ENCODE measurements at places on chromosomes 5 and 9.
A peak's percentile ranks its signal among the peaks of the same experiment; 100 is the strongest.

- no peak for DNase-seq
Observed at GRCh38 chr9:126877418-126877817, 17.0 kb downstream of the ZBTB34 start.

DNA sequence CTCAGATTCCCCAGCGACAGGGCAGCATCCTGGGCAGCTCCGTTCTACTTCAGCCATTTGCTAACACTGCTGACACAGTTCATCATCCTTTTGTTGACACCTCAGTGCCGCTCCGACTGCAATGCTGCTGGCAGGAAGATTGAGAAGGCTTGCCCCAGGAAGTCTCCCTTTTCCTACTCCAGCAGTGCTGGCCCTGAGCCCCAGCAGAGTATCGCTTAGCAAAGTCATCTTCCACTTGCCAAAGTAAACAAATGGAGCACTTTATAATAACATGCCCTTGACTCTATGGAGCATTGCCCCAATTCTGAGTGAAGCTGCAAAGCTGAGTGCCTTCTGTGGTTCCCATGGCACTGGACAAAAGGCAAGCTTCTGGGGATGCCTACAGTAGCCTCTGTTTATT lies 32.2 kb downstream of the PRLR start:
- DNase-seq = no peak

DNA sequence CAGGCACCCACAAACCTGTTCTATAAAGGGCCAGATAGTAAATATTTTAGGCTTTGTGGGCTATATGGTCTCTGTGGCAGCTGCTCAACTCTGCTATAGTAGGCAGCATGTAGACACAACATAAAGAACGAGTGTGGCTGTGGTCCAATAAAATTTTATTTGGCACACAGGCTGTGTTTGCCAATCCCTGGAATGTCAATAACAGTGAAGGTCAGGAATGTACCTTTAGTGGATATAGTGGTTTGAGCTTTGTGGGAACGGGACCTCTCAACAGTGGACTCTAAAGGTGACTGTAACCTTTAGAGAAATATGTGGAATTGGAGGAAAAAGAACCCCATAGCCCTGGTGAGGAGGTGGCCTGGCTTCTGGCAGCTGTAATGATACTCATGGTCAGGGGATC lies 145.2 kb downstream of the MAST4 start:
- DNase-seq = no peak

- no peak for DNase-seq
Observed at GRCh38 chr9:34715639-34716215, 5.8 kb upstream of the CCL21 start.

- DNase-seq = no peak
Observed at GRCh38 chr5:56012281-56012963, 17.7 kb upstream of the IL6ST start.

GRCh38 chr5:56596155-56596554 lies 219.2 kb upstream of the MAP3K1 start:
- DNase-seq = no peak

DNA sequence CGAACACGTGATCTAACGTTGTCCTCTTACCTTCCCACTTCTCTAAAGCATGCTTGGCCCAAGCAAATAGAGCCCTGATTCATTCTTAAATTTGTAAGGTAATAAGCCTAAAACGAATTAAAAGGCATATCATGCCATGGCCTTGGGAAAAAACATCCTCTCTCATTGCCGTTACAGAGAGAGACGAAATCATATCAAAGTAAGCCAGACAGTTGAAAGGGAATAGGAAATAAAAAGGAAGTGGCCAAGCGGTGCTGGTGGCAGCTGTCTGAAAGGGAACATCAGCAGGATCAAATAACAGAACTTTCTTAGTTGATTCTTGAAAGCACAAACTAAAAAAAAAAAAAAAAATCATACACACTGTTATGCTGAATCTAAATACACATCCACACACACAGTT lies 49.1 kb upstream of the CDH6 start:
- no peak for DNase-seq

DNA sequence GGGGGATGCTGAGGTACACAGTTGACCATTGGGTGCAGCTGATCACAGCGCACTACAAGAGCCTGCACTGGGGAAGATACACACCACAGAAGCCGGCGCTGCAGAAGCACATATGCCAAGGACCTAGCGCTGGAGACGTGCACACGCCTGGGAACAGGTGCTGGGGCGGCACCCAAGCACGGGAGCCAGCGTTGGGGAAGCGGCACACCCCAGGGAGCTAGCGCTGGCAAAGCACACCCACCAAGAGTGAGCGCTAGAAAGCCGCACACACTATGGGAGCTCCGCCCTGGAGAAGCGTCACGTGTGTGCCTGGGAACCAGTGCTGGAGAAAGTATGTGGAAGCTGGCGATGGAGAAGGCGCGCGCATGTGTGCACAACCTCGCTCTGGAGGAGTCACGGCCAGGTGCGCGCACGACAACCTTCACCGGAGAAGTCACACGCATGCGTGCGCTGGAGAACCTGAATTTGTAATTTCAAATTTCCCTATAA lies 4.5 kb downstream of the FANCC start:
- DNase-seq = no peak

GRCh38 chr9:129761293-129761900 lies 8.6 kb upstream of the PTGES start:
- no peak for DNase-seq

- DNase-seq = no peak
Observed at GRCh38 chr5:66655395-66656324, 59.5 kb downstream of the MAST4 start.

DNA sequence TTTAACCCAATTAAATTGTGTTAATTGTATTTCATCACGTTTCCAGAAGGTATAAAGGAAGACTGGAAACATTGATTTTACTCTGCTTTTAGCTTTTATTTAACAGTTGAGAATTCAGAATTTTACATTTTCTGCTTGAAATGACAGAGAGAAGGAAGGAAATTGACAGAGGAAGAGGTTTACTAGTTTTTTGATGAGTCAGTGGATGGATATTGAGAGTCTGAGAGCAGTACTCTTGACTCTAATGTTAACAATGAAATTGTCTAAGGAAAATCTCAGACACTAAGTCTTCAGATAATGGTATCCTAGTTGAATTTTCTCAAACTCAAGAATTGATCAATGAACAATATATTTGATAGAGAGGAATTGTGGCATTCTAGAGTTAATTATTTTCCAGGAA lies 60.6 kb downstream of the IPO11 start:
- DNase-seq = peak; percentile 15

- DNase-seq = no peak
Observed at GRCh38 chr5:104199771-104200170, 637.2 kb upstream of the NUDT12 start.

Data from ACHN (cell line).